DMS53 (cell line): ENCODE measurements at places on chromosomes 4 and X.

DNA sequence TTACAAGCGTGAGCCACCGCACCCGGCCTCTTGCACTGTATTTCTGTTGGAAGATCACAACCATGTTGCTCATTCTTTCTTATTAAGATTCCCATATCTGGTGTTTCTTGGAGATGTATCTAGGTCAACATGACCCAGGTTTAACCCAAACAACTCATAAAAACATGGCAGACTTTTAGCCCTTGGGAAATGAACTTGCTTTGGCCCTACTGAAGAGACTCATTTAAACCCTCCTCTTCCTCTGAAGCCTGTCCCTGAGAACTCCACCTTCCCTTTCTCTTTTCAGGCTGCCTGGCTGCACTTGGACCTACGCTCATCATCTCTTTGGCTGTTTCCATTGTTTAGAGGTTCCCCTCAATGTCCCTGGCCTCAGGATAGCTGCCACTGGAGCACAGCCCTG is 22.8 kb upstream of the OPN1LW start:
- no peak for DNase-seq

GRCh38 chr4:22986881-22987280 is 294.1 kb downstream of the GBA3 start:
- no peak for DNase-seq

DNA sequence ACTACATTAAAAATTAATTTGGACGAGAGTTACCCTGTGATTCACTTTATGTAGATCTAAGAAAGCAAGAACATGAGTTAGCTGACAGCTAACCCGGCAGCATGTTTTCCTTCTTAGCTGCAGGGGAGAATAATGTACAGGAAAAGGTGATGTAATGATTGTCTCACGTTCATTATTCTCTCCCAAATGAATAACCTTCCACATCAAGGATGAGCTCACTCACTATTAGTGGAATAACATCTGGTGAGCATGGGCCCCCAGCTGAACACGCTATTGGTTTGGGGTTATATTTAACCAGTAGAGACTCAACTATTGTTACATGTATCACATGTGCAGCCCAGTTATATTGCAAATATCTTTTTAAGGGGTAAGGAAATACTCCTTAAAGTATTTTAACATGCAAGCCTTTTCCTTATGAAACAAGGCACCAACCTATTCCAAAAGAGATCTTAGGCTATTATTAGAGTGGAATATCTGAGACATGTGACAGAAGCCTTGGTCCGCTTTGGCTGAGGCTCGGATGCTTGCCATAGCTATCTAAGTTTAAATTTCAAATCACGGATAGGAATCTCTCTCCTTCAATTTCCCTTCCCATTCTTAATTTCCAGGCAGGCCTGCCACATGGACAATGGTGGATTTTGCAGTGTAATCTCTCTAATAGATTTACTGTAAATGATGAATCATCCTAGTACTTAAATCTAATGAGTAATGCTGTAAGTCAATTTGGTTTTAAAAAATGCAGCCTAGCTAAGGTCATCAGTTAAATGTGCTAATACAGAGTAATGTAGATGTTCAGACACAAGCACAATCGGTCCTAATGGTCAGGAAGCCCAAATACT is 99.0 kb upstream of the OTUD4 start:
- DNase-seq = peak; percentile 45

GRCh38 chr4:177005674-177006230 is 213.0 kb upstream of the VEGFC start:
- DNase-seq = peak; percentile 4

- DNase-seq = no peak
These were observed 103.9 kb upstream of the PAQR3 start for GRCh38 chr4:79043138-79043537.

DNA sequence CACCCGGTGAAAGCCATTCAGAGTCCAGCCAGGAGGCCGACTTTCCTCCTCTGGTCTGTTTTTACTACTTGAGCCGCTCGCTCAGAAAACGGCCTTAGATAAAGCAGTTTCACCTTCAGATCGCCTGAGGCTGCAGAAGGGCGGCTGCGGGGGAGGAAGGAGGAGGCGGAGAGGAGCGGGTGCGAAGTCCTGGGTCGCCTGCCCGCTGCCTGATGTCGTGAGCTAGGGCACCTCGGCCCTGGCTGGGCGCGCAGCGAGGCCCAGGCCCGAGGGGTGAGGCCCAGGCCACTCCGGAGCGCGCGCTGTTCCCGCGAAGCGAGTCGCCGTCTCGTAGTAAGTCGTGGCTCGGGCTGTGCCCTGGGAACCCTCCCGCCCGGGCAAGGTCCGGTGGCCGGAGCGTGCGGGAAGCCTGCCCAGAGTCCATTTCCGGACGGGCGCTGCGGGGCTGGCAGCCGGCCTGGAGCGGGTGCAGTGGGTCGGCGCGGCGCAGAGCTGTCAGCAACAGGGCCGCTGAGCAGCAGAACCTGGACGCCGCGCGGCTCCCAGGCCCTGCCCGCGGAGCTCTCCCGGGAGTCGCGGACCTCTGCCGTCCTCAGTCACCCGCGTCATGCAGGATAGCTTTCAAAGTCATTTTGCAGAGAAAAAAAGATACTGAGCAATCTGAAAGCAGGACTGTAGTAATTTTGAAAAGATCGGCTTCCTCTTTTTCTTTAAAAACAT is 18.6 kb downstream of the TRIM2 start:
- no peak for DNase-seq

GRCh38 chr4:16607241-16608066 is 291.0 kb downstream of the LDB2 start:
- no peak for DNase-seq

GRCh38 chr4:180486342-180486741 is 1756.9 kb upstream of the TENM3 start:
- no peak for DNase-seq

DNA sequence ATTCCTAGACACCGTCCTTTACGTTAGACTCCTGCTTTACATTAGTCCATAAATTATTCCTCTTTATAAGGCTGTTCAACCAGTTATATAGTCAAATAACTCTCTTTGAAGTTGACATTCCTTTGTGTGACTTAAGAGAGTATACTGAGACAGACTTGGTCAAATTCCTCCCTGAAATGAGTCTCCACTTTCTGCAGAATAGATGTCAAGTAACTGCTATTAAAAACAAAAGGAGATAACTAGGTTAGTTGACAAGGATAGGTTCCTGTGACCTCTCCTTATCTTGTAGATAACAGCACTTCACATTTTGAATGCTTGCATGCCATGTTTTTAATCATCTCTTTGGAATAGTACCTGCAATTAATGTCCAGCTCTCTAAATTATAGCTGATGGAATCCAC is 5.7 kb downstream of the GUCY1A1 start:
- no peak for DNase-seq

GRCh38 chr4:39648213-39648612 is 9.5 kb upstream of the SMIM14 start:
- no peak for DNase-seq

GRCh38 chr4:174512745-174513144 is 9.5 kb downstream of the HPGD start:
- DNase-seq = no peak

- peak; percentile 61 for DNase-seq
These were observed 31.3 kb upstream of the ARHGEF38 start for GRCh38 chr4:105520819-105521790.

DNA sequence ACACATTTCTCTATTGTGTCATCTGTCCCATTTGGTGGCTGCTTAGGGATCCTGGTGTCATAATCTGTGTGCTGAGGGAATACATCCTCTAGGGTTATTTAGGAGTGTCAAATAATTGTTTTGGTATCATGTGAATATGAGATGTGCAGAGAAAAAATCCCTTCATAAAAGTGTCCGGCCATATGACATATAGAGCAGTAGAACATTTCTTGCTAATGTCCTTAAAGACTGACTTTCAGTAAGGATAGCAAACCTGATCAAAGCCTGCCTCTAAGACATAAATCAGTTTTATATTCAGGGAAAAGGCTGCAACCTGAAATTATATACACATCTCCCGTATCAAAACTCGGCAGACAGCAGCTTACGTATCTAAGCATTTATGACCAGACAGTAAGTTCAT is 211.6 kb downstream of the ADAM29 start:
- DNase-seq = no peak

- peak; percentile 88 for DNase-seq
These were observed 37.7 kb downstream of the MAOA start for GRCh38 chrX:43693602-43694406.

GRCh38 chr4:68617003-68617698 is 41.0 kb upstream of the UGT2B17 start:
- no peak for DNase-seq

- DNase-seq = no peak
These were observed 92.0 kb downstream of the PRKX start for GRCh38 chrX:3621414-3621813.

GRCh38 chrX:123399709-123400108 is 215.6 kb downstream of the GRIA3 start:
- DNase-seq = no peak

DNA sequence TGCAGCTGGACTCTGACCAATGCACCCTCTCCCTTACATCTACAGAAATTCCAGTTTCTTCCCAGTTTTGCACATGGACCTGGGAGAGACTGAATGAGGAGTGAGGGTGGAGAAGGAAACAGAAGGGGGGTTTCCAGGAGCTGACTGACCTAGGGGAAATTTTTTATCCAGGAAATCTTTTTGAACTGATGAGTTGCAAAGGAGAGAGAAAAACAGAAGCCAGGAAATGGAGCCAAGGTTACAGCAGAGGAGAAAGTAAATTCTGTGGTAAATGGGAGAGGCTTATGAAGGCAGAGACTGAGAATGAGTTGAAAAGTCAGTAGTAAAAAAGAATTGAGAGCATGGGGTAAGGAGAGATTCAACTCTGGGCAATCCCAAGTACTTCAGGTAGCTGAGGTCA is 192.8 kb downstream of the SMIM20 start:
- DNase-seq = no peak

- no peak for DNase-seq
These were observed 36.7 kb upstream of the PLK4 start for GRCh38 chr4:127843704-127844600.

DNA sequence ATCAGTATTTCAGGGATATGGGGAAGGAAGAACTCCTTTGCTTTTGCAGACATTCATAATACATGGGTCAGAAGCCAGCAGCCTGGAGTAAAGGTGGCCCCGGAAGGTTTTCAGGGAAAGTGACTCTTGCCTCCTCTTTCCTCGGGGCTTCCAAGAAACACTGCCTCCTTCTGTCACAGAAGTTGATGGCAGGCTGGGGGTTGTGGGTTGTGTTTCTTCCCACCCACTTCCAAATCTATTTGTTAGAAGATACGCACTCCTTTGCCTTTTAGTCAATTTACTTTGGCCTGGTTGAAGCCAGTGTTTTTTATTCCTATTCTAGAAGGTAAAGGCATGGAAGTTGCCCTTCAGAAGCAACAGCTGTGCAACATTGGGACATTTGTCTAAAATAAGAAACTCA is 19.7 kb downstream of the KIT start:
- DNase-seq = no peak
